ENCODE measurements at places on chromosomes 3 and 15.
A peak's percentile ranks its signal among the peaks of the same experiment; 100 is the strongest.

- no peak for DNase-seq
These were observed 109.1 kb downstream of the LPP start for GRCh38 chr3:188262913-188263683.

GRCh38 chr3:31132132-31132769 is 237.8 kb upstream of the GADL1 start:
- DNase-seq = peak; percentile 31

DNA sequence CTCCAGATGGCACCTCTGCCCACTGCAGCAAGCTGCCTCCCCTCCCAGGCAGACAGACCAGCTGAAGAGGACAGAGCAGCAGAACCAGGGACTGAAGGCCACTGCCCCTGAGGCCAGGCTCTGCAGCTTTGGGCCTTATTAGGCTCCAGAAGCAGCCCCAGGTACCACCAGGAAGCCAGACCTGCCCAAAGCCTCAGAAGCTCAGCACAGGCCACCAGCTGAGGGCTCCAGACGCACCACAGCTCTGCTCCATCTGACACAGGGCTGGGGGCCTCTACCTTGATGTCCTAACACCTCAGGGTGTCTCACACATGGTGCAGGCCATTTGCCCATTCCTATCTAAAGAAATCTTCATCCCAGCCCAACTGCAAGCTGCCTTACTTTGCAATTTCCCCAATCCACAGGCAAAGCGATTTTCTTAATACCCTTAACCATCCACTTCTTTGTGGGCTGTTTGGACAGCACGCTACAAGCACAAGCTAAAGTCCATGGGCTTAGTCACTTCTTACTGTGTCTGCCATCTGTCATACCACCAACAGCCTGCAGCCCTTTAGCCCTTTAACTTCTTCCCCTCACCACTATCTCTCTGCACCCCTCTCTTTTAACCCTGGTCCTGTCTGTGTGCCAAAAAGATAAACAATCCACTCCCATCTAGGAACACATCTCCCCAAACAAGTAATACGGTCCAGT is 112.1 kb downstream of the IQSEC1 start:
- DNase-seq = no peak

DNA sequence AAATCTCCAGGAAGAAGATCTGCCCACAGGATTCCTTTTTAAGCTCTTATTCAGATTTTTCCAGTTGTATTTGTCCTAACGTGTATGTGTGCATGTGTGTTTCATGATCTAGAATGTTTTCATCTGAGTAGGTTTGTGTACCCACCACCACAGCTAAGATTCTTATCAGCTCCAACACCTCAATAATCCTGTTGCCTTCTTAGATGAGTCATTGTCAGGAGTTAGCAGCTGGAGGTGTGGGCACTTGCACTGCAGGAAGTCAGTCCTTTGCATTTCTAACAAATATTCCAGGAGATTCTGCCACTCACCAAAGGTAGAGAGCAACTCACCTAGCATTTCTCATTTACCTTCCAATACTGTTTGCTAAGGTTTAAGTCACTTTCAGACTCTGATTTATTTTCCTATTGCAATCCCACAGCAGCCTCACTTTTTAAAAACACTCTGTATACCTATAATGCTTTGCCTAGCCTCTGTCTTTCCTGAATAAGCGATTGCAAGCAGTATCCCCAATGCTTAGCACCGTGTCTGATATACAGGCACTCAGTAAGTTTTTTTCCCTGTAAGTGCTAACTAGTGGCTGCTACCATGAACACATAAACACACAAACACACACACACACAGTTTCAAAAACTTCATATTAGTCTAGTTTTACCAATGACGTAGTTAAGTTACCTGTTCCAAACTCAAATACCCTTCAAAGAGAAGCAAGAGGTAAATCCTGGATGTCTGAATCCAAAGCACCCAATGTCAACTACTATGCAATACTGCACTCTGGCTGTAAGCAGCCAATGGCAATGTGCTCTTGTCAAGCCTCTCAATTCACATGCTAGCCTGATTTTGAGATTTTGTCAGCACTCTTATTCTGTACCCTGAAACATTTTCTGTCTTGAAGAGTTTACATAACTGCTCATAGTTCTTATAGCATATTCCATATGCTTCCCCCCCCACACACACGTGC is 713.5 kb upstream of the LMCD1 start:
- no peak for DNase-seq

DNA sequence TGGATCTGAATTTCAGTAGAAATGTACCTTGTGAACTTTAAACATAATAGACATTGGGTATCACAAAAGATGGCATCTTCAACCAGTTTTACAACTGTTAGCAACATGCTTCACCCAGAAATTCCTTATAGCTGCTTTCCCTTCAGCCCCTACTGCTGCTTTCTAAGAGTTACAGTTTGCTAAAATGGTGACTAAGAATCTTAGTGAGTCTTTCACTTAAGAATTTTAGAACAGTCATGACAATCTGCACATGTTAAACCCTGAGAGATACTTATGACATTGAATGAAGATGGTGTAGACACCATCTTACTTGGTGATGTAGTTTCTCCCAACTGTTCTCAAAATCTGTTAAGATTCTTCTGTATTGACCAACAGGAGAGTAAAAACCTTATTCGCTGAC is 129.7 kb upstream of the UBE2E1 start:
- no peak for DNase-seq

DNA sequence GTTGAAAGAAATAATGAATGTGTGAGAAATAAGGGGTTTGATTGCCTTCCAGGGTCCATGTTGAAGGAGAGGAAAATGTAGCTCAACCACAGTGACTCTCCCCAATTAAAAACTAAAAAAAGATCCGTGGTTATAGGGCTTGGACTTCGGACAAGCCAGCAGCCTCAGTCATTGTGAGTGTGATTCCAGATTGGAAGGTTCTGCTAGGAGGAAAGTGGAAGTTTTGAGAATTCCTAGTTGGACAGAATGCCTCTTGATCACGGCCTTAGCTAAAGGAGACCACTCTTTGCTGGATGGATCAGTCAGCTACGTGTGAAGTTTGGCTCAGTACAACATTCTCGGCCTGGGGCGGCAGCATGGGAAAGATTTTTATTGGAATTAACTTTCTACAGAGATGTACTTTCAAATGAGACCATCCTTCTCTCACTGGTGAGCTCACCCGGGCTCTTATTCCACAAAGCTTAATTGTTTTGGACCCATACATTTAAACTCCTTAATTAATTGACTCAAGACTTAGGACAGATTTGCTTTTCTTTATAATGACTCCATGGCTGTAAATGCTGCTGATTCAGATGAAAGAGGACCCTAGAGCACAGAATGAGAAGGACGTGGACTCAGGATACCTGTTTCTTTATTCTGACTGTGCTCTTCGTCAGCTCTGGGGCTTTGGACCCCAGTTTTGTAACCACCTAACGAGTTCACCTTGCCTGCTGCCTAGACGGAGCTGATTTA is 27.5 kb downstream of the FLNB start:
- DNase-seq = no peak

DNA sequence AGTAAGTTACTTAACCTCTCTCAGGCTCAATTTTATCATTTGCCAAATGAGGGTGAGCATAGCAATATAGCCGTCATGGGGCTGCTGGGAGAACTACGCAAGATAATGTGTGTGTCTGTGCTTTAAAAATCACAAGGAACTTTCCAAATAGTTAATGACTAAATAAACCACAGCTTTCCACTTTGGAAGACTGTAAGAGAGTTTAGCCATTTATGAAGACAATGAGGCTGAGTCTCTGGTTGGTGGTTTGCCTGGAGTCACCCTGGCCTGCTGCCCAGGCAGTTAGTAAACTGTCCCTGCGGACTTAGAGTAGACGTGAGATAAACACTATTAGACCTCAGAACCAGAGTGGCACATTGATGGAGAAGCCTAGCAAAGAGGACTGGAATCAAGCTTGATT is 357.7 kb downstream of the CLSTN2 start:
- DNase-seq = no peak

DNA sequence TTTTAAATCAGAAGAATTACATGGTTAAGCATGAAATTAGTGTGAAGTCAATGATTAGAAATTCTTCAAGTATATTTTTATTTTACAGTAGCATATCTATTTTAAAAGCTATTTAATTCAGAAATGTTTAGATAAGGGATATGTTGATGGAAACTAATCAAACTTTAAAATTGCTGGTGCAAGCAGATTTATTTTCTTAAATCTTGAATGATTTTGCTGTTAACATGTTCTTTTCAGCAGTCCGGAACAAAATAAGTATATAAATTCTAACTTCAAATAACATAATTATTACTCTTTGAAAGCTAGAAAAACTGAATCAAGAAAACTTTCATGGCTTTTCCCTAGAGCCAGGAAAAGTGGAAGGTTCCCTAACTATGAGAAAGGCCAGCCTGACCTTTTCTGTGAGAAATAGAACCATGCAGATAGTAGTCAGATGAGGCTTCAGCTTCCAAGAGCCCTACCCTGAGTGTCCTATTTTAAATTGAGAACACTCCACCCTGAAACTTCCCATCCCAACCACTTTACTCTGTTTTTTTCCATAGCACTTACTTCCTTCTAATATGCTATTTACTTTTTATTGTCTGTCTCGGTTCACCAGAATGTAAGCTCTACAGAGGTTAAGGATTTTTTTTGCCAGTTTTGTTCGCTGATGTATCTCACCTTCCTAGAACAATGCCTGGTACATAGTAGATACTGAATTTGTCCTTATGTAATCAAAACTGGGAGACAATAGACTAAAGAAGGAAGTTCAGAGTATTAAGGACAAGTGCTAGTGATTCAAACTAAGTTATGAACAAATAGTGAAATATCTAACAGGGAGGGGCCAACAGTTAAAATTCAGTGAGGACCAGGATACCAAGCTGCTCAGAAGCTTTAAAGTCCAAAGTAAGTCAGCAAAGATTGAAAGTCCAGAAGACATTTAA is 66.8 kb downstream of the CD200R1L start:
- no peak for DNase-seq

GRCh38 chr3:127342735-127343134 is 54.9 kb upstream of the PRR20G start:
- peak; percentile 12 for DNase-seq

DNA sequence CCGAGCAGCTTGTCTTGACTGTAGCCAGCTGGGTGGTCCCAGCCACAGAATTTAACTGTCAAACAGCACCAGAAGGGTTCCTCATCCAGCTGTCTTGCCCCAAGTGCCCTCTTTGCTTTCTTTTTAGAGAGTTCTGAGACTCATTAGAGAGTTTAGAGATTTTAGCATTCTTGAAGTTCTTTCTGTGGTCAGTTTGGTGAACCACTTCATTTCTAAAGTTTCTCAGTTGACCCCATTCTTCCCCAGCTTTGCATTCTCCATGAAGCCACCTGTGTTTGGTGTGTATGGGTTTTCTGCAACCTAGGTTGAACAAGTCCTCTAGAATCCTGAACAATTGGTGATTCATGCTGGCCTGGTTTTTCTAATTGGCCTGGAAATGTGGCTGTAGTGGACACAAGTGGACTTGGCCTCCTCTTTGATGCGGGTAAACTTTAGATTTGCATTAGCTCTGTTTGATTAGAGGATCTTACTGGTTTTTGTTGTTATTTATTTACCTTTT is 33.7 kb downstream of the FLNB start:
- no peak for DNase-seq

DNA sequence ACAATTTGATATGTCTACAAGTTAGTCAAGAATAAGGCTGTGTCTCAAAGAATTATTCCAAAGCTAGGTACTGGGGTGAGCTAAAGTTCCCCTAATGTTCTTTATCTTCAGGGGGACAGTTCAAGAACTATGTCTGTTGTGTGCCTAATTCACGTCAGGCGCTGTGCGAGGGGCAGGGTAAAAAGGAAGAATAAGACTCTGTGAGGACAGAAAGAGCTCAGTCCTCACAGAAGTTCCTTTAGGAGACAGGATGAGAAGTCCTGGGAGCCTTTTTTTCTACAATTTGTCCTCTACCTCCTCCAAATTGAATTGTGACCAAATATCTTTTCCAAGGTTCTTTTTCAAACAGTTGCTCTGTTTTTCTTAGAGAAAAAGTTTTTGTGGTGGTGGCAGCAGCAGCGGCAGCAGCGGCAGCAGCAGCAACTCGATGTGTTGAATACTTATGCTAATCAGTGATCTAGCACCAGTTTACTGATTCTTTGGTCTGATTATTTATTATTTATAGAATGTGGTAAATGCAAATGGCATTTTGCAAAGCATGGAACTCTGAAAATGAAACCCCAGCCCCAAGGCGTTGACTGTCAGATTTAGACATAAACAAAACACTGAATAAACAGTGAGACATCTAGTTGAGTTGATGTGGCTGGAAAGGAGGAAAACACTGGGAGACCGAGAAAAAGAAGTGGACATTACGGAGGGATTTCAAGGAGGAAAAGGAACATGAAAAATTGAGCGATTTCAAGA is 88.6 kb downstream of the GTPBP8 start:
- DNase-seq = peak; percentile 9

DNA sequence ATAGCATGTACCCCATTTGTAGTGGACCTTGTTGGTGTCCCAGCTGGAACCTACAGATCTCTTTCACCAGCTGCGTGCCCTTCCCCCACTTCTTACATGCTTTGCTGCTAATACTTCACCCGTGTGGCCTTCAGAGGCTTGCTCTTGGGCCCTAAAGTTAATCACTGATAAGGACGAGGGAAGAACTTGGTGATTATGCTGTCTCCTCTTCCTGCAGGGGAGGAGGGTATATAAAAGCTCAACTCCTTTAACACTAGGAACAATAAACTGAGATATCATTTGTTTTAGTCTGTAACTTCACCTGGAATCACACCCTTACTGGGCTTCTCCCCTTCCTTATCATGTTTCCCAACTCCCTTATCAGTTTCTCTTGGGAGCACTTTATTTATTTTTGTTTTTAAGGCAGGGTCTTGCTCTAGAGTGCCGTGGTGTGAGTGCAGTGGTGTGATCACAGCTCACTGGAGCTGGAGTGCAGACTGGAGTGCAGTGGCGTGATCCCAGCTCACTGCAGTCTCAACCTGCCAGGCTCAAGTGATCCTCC is 43.2 kb upstream of the PIK3R4 start:
- no peak for DNase-seq

DNA sequence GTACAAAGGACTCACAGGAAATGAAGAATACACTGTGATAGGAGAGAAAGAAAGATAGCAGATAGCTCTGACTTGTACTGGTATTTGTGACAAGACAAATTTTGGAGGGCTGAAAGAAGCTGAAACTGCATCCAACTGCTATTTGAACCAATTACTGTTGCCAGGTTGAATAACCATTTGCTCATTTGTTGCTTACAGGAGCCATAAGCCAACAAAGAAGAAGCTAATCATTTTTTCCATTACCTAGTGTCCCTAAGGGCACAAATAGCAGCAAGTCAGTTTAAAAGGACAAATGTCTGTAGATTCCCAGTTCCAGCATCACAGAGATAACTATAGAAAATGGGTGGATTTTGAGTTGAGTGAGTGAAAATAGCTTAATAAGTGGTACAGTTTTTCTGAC is 376.9 kb upstream of the ARPP21 start:
- DNase-seq = no peak

DNA sequence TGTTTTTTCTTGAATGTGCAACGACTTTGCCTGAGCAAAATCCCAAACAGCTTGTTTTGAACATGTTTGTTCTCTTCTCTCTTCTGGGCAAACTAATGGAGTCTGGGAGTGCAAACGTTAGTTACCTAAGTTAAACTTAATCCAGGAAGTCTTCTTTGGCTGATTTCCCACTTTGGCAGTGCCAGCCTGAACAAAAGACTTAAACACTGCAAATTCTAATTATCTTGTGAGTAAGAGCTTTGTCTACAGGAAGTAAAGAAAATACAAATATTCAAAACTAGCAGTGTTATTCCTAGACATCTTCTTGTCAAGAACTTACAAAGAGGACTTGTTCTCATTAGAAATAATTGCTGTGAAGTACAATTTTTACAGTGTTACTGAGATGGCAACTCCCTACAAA is 16.7 kb upstream of the DENND6A start:
- DNase-seq = peak; percentile 27

GRCh38 chr3:172233474-172234277 is 194.3 kb downstream of the FNDC3B start:
- no peak for DNase-seq

- DNase-seq = no peak
These were observed 56.2 kb downstream of the SH3BP5 start for GRCh38 chr3:15276028-15276724.

Measured in T47D (cell line).